Left lobe of liver (tissue), 2 donors: ENCODE measurements at places on chromosomes 5 and 9. TPM values are rescaled to one million over a fixed set of nuclear protein-coding genes. Genes with fewer than 3 reads are reported as not detected.
A peak's percentile ranks its signal among the peaks of the same experiment; 100 is the strongest.

GRCh38 chr5:112930082-112930344, 8.0 kb upstream of the REEP5 start:
- no peak for DNase-seq

DNA sequence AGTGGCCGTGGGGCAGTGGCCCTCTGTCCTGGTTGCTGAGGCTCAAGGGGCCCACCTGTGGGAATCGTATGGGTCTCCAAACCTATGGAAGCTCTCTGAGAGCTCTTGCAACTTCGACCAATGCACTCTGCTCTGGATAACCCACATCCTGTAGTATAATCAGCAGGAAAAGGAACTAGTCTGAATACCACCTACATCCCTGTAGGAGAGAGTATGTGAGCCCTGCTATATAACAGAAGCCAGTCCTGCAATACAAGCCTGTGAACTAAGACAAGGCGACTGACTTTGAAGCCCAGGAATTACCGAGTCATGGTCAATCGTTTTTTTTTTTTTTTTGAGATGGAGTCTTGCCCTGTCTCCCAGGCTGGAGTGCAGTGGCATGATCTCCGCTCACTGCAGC, 29.8 kb upstream of the BICD2 start:
- no peak for DNase-seq

DNA sequence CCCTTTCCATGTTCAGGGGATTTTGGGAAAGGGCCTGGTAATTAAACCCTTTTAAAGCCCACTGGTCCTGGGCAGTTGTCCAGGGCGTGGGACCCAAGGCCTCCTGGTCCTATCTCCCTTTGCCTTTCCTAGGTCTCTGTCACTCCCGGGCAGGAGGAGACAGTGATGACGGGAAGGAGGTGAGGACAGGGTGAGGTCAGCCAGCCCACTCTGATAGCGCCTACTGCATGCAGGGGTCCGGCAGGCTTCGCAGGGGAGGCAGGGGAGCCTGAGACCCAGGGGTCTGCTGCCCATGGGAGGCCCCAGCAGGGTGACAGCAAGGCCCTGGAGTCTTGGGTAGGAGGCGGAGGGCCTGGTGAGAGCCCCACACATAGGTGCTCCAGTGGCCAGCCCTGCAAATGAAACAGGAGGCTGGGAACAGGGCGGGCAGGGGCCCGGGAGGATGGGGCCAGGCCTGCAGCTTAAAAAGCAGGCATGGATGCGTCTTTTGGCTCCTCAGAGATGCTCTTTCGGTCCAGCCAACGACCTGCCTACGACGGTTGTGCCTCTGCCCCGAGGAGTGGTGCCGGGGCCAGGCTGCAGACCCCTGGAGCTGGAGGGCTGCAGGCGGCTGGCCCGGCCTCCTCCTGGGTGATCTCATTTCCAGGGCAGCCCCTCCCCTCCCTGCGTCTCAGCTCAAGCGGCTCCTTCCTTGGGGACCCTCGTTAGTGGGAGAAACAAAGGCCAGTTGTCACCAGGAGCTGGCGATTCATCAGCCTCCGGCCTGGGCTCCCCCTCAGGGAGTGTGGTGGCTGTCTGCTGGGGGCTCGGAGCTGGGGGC, 6.7 kb upstream of the RXRA start:
- peak; percentile 46 for DNase-seq

DNA sequence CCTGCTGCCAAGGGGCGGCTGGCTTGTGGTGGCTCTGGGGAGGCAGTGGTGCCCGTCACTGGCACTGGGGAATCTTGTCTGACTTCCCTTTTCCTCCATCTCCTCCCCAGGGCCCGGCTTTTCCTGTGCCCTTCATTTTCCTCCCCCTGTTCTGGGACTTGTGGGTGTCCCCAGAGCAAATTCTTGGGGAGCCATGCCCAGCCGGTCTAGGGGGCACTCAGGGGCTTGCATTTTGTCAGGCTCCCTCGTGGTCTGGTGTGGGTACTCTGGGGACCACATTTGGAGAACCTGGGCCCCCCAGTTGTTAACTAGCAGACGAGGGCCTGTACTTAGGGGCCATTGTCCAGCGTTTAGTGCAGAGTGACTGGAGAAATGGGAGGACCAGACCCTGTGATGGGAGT, 105.2 kb upstream of the IER5L start:
- peak; percentile 40 for DNase-seq

The NR6A1 gene
- total RNA-seq: 2.4 TPM

GRCh38 chr9:123322273-123323195, 33.5 kb upstream of the CRB2 start:
- no peak for DNase-seq

- DNase-seq: no peak
Observed at GRCh38 chr5:76626738-76627137, 3.5 kb upstream of the F2RL2 start.

The SMIM32 gene
- not detected for total RNA-seq

The ZDHHC11 gene
- 19.1 TPM for total RNA-seq

DNA sequence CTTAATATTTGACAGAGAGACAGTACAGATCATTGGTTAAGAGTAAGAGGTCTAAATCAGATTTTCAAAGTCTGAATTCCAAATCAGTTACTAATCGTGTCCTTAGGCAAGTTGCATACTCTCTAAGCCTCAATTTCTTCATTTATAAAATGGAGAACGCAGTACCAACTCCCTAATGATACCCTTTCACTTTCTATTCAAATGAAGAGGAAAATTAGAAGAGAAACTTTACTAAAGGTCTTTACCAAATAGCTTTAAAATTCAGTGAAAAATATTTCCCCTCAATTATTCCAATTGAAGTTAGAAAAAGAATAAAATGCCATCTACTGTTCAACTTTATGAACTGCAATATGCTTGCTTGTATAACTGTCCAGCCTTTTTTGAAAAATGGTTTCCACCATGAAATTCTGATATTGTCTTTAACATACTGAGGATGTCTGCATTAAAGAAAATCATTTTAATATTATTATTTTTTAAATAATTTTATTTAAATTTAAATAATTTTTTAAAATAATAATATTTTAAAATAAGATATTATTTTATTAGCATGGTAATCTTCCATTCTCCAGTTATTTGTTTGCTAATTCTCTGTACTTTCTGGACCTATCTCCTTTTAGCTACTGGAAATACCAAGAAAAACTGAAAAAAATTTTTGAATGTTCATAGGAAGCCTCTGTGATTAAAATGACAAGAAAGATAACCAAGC, 36.0 kb downstream of the POC5 start:
- no peak for DNase-seq

GRCh38 chr9:85994191-85994590, 53.2 kb downstream of the NAA35 start:
- no peak for DNase-seq

DNA sequence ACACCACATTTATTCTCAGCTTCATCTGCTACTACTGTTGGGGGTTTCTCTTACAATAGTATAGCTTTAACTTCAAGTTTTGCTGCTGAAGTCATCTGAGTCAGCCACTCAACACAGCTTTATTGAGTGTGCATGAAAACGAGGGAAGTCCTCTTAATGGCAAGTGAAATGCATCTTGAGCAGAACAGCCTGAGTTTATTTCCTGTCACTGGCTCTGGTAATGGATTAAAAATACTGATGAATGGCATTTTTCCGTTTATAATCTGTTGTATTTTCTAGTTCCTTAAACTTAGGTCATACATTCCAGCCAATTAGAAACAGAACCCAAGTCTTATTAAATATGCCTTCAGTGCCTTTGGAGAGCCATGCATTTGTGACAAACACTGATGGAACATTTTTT, 238.6 kb downstream of the SLF1 start:
- no peak for DNase-seq

GRCh38 chr9:89436963-89437625, 60.8 kb downstream of the SEMA4D start:
- DNase-seq: no peak

The RGS14 gene
- total RNA-seq: 34.6 TPM

- no peak for DNase-seq
Observed at GRCh38 chr5:67118050-67118620, 78.5 kb downstream of the CD180 start.

GRCh38 chr5:155915601-155916000, 411.4 kb upstream of the SGCD start:
- DNase-seq: no peak

GRCh38 chr5:158953929-158954534, 145.7 kb downstream of the EBF1 start:
- DNase-seq: no peak

- no peak for DNase-seq
Observed at GRCh38 chr5:80125962-80126480, 90.9 kb downstream of the THBS4 start.

DNA sequence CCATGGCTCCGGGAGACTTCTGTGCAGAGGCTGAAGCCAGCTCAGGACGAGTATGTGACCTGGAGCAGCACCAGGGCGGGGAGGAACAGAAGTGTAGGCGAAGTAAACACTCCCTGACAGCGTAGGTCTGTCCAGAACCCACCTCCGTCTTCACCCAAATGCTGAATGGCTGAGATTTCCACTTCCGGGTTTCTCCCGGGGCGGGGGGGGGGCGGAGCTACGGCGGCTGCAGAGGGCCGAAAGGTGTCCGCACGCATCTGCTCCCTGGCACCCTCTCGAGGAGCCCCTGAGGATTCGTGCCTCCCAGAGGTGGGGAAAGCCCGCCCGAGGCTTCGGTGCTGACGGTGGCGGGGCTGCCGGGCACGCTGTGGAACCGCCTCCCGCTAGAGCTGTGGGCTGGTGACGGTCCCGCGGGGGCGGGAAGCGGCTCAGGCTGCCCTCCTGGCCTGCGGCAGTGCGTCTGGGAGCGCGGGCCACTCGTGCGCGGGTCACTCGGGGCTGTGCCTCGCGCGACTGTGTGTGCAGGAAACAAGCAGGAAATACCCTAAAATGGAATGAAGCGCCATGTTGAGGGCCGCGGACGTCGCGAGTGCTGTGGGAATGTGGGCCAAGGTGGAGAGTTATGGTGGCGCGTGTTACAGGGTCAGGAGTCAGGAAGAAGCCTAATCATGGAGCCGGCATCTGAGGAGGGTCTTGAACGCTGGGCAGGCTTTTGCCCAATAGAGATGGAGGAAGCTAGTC, 1425.4 kb downstream of the FOXD4L5 start:
- peak; percentile 45 for DNase-seq
